ENCODE measurements at places on chromosomes 4 and X. TPM values are rescaled to one million over a fixed set of nuclear protein-coding genes. Genes with fewer than 3 reads are reported as not detected.

DNA sequence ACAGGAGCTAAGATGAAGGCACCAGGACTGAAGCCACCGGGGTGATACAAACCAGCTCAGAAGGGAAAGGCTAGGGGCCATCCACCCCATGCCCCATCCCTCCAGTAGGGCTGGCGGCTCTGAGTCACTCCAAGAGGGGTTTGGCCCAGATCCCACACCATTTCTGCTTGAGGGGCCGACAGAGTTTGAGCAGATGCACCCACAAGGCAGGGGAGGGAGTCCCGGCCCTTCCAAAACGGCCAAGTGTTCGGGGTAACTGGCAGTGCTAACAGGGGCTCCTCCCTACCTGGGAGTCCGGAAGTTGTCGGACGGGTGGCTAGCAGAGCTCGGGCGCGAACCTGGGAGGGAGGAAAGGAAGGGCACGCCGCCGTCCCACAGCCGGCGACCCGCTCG, 412 bp downstream of the SLC10A3 start:
- DNase-seq: peak; percentile 81

- DNase-seq: no peak
Observed at GRCh38 chr4:88729146-88729760, 31.6 kb upstream of the NAP1L5 start.

Gene IQCM
- not detected for total RNA-seq

DNA sequence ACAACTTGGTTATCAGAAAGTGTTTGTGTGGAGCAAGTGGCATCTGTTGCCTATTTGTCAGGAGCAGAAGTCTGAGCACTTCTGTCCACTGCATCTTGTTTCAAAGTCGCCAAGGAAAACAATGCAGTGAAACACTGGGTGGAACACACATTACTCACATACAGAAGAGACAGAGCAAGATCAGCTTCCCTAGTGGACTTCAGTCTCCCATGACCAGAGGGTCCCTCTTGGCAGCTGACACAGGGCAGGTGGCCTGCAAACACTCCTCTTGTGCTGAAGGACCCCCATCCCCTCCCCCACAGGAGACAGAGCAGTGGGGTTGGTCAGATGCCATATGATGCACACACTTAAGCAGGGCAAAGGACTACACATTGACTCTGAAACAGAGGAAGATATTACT, 3.6 kb upstream of the BBS12 start:
- no peak for DNase-seq
